Kidney (tissue), 22 donors: ENCODE measurements at places on chromosomes 4 and X.
A peak's percentile ranks its signal among the peaks of the same experiment; 100 is the strongest.

- no peaks in the 10 kb centered on the region for H3K4me1 ChIP-seq
- no peaks in the 10 kb centered on the region for H3K27me3 ChIP-seq
- H3K27ac ChIP-seq, result no peak overlapping the region
- H3K4me3 ChIP-seq, result no peak overlapping the region
- H3K36me3 ChIP-seq, result no peaks in the 10 kb centered on the region
Measured at GRCh38 chr4:81512001-81512756, 40.5 kb upstream of the RASGEF1B start.

DNA sequence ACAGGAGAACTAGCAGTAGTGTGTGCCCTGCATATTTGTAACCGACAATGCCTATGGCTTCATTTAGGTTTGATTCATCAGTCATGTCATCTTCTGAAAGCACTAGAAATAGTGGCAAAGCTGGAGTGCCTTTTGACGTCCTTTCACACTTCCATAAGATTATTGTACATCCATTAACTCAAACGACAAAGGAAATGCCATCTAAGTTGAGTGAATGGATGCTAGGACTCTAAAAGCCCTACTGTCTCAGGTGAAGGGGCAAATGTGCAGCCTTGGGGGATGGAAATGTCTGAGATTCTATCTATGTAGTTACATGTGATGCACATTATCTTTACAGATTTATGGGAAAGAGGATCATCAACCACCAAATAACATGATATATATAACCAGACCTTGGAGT, 1473.6 kb downstream of the STIM2 start:
- no peak overlapping the region for H3K27ac ChIP-seq
- no peaks in the 10 kb centered on the region for H3K36me3 ChIP-seq
- H3K27me3 ChIP-seq, result no peaks in the 10 kb centered on the region

DNA sequence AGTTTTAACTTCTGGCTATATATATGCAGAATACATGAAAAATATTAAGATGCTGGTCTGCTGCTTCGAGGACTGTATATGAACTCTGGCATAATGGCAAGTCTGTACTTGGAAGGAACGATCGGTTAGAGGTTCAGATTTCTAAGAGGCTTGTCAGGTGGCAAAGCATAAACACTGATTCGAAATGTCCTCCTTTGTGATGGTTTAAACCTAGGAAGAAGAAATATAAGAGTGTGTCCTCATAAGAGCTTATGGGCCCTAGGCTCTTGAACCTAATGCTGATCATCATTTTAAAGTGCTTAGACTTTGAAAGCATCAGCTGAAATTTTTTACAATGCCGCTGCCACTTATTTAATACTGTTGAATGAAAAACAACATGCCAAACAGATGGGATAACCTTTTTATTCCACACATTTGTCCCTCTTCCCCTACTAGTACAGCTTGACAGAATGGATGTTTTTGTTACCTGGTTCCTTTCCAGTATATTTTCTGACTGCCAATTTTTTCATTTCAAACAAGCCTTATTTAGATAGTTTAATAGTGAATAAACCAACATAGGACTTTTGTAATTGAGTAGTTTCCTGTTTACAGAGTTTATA, 8.8 kb downstream of the SPRY1 start:
- H3K27me3 ChIP-seq, result no peaks in the 10 kb centered on the region
- peaks cover 14% of the 10 kb centered on the region for H3K4me1 ChIP-seq
- no peak for DNase-seq
- H3K27ac ChIP-seq, result no peak overlapping the region

DNA sequence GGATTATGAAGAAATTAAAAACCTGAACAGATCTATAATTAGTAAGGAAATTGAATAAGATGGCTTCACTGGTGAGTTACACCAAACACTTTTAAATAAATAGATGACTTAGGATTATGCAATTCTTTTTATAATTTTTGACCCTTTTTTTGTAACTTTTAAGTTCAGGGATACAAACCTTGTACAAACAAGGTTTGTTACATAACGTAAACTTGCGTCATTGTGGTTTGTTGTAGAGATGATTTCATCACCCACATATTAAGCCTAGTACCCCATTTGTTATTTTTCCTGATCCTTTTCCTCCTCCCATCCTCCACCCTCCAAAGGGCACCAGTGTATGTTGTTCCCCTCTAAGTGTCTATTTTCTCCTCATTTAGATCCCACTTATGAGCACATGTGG, 75.7 kb downstream of the CPEB2 start:
- no peak for DNase-seq
- no peaks in the 10 kb centered on the region for H3K36me3 ChIP-seq
- no peaks in the 10 kb centered on the region for H3K27me3 ChIP-seq
- no peaks in the 10 kb centered on the region for H3K4me1 ChIP-seq
- no peak overlapping the region for H3K4me3 ChIP-seq

- no peaks in the 10 kb centered on the region for H3K36me3 ChIP-seq
- no peak overlapping the region for H3K27ac ChIP-seq
- H3K4me3 ChIP-seq, result no peak overlapping the region
Measured at GRCh38 chr4:101238706-101239105, 108.6 kb downstream of the PPP3CA start.

DNA sequence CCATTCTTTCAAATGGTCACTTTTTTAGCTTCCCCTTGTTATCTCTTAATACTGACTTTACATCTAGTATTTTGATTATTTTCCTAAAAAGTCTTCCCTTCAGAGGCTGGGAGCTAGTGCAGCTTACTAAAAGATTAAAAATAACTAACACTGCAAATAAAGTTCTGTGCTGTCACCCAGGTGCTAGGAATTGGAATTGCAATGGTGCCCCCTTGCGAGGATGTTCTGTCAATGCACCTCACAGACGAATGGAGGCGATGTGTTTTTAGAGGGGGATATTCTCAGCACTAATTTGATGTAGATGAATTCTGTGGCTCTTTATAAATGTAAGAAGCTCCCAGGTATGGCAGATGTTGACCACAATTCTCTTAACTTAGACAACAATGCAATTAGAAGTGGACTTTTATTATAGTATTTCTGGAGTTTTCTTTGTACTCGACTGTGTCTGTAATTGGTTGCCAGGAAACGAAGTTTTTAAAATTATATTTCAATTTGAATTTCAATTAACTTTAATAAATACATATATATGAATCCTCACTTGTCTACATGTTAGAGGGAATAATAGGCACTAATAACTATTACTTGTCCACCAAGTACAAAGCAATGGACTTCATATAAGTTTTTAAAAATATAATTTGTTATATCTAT, 22.0 kb upstream of the SMIM31 start:
- no peak overlapping the region for H3K4me3 ChIP-seq
- no peaks in the 10 kb centered on the region for H3K36me3 ChIP-seq
- no peak overlapping the region for H3K27ac ChIP-seq
- H3K27me3 ChIP-seq, result no peaks in the 10 kb centered on the region

GRCh38 chr4:173919196-173919595, 364.3 kb downstream of the FBXO8 start:
- no peaks in the 10 kb centered on the region for H3K27me3 ChIP-seq
- no peaks in the 10 kb centered on the region for H3K36me3 ChIP-seq
- H3K4me3 ChIP-seq, result no peak overlapping the region
- H3K4me1 ChIP-seq, result no peaks in the 10 kb centered on the region

GRCh38 chr4:176422001-176422400, 102.2 kb downstream of the SPCS3 start:
- no peaks in the 10 kb centered on the region for H3K4me1 ChIP-seq
- no peak for DNase-seq
- H3K36me3 ChIP-seq, result no peaks in the 10 kb centered on the region
- H3K27ac ChIP-seq, result no peak overlapping the region
- no peak overlapping the region for H3K4me3 ChIP-seq

- peaks cover 4% of the 10 kb centered on the region for H3K27me3 ChIP-seq
- H3K4me3 ChIP-seq, result no peak overlapping the region
- H3K27ac ChIP-seq, result no peak overlapping the region
Measured at GRCh38 chrX:100682939-100683338, 38.9 kb downstream of the SRPX2 start.

DNA sequence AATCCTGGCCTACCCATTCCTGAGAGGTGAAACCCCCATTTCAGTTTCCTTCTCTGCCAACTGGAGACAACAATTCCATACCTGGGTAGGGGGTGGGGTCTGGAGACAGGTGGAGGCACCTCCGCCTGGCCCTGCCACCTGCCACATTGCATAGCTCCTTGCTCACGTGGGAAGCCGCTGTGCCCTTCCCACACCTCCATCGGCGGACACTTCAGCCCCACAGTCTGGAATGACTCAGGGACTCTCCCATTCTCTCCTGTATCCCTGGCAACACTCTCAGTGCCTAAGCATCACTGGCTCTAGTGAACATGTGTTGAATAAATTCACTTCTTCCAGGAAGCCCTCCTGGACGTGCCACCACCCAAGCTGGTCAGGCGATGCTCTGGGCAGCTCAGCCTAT, 21.7 kb downstream of the PPP2R2C start:
- H3K27ac ChIP-seq, result no peak overlapping the region
- peaks cover 6% of the 10 kb centered on the region for H3K27me3 ChIP-seq
- no peak for DNase-seq
- H3K4me1 ChIP-seq, result no peaks in the 10 kb centered on the region
- no peak overlapping the region for H3K4me3 ChIP-seq

GRCh38 chrX:107168257-107168656, 38.0 kb downstream of the NUP62CL start:
- no peak overlapping the region for H3K27ac ChIP-seq
- H3K4me3 ChIP-seq, result no peak overlapping the region
- H3K27me3 ChIP-seq, result no peaks in the 10 kb centered on the region

GRCh38 chr4:170423137-170423536, 333.4 kb upstream of the AADAT start:
- no peaks in the 10 kb centered on the region for H3K4me1 ChIP-seq
- no peaks in the 10 kb centered on the region for H3K36me3 ChIP-seq
- DNase-seq, result no peak
- no peak overlapping the region for H3K27ac ChIP-seq

- no peak for DNase-seq
- no peak overlapping the region for H3K4me3 ChIP-seq
- H3K4me1 ChIP-seq, result peaks cover 14% of the 10 kb centered on the region
- peaks cover 2% of the 10 kb centered on the region for H3K36me3 ChIP-seq
- no peak overlapping the region for H3K27ac ChIP-seq
- no peaks in the 10 kb centered on the region for H3K27me3 ChIP-seq
Measured at GRCh38 chr4:151687021-151687640, 73.7 kb downstream of the GATB start.

DNA sequence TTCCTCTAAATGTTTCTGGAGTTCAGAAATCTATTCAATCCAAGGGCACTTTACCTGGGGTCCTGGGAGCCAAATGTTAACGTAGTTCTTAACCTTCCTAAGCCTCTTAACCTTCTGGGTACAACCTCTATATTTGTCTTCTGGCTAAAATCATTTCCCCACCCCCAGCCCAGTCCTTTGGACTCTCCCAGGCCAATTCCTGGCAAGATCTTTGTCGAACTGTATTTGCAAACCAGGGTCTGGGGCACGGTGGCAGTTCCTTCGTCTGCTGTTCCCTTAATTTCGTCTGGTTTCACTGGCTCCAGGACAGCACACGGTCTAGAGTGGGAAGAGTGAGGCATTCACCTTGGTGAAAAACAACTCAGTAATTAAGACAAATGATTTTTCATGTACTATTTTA, 811 bp upstream of the SLC25A5 start:
- H3K27me3 ChIP-seq, result no peaks in the 10 kb centered on the region
- no peaks in the 10 kb centered on the region for H3K36me3 ChIP-seq
- DNase-seq, result no peak

GRCh38 chr4:71303287-71303686, 35.5 kb upstream of the SLC4A4 start:
- no peak for DNase-seq
- peaks cover 5% of the 10 kb centered on the region for H3K4me1 ChIP-seq
- H3K4me3 ChIP-seq, result no peak overlapping the region
- no peaks in the 10 kb centered on the region for H3K36me3 ChIP-seq
- H3K27me3 ChIP-seq, result no peaks in the 10 kb centered on the region
- H3K27ac ChIP-seq, result no peak overlapping the region

GRCh38 chr4:143202824-143203223, 18.1 kb downstream of the USP38 start:
- H3K4me3 ChIP-seq, result no peak overlapping the region
- DNase-seq, result no peak
- H3K27ac ChIP-seq, result no peak overlapping the region
- H3K36me3 ChIP-seq, result peaks cover 51% of the 10 kb centered on the region
- H3K4me1 ChIP-seq, result no peaks in the 10 kb centered on the region
- no peaks in the 10 kb centered on the region for H3K27me3 ChIP-seq

DNA sequence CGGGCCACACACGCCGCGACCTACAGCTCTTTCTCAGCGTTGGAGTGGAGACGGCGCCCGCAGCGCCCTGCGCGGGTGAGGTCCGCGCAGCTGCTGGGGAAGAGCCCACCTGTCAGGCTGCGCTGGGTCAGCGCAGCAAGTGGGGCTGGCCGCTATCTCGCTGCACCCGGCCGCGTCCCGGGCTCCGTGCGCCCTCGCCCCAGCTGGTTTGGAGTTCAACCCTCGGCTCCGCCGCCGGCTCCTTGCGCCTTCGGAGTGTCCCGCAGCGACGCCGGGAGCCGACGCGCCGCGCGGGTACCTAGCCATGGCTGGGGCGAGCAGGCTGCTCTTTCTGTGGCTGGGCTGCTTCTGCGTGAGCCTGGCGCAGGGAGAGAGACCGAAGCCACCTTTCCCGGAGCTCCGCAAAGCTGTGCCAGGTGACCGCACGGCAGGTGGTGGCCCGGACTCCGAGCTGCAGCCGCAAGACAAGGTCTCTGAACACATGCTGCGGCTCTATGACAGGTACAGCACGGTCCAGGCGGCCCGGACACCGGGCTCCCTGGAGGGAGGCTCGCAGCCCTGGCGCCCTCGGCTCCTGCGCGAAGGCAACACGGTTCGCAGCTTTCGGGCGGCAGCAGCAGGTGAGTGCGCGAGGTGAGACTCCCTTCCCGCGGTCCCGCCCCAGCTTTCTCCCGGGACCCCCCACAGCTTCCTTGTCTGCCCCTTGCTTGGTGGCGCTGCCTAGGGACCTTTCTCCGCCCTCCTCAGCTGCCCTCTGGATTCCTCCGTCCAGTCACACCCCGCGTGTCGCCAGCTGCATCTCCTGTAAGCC, 678 bp downstream of the BMP3 start:
- H3K36me3 ChIP-seq, result no peaks in the 10 kb centered on the region
- no peaks in the 10 kb centered on the region for H3K4me1 ChIP-seq
- no peak overlapping the region for H3K27ac ChIP-seq
- DNase-seq, result peak; percentile 36
- peak overlapping the region; percentile 44 for H3K4me3 ChIP-seq
- peaks cover 5% of the 10 kb centered on the region for H3K27me3 ChIP-seq

DNA sequence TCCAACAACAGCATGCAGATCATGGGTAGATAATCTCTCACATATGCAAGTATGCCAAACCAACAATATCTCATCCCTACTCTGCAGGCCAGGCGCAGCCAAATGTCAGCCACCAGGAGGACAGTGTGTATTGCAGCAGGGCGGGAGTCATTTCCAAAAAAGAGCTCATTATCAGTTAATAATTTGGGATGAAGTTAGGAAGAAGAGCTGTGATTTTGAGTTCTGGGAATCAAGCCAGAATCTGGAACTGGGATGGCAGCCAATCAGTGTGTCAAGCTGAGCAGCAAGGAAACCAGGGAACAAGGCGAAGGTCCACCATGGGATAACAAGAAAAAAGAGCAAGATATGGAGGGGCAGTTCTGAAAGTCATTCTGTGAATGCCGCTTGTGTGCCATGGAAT, 88.2 kb upstream of the CAMK2D start:
- H3K36me3 ChIP-seq, result no peaks in the 10 kb centered on the region
- H3K27ac ChIP-seq, result no peak overlapping the region
- no peaks in the 10 kb centered on the region for H3K27me3 ChIP-seq
- DNase-seq, result no peak

- H3K27ac ChIP-seq, result no peak overlapping the region
- H3K27me3 ChIP-seq, result peaks cover 2% of the 10 kb centered on the region
- no peak for DNase-seq
- H3K36me3 ChIP-seq, result no peaks in the 10 kb centered on the region
- H3K4me3 ChIP-seq, result no peak overlapping the region
Measured at GRCh38 chrX:10120331-10120730, 36.4 kb upstream of the CLCN4 start.

GRCh38 chr4:25578432-25578831, 77.2 kb upstream of the SLC34A2 start:
- no peaks in the 10 kb centered on the region for H3K27me3 ChIP-seq
- no peaks in the 10 kb centered on the region for H3K36me3 ChIP-seq
- no peak for DNase-seq
- no peaks in the 10 kb centered on the region for H3K4me1 ChIP-seq
- H3K4me3 ChIP-seq, result no peak overlapping the region
